CD4-positive, alpha-beta T cell treated with Interleukin-15 for 4 hours (primary cell): ENCODE measurements at places on chromosomes 5 and 9.

GRCh38 chr9:127336506-127337352, 60.2 kb upstream of the SLC2A8 start:
- no peak for DNase-seq

DNA sequence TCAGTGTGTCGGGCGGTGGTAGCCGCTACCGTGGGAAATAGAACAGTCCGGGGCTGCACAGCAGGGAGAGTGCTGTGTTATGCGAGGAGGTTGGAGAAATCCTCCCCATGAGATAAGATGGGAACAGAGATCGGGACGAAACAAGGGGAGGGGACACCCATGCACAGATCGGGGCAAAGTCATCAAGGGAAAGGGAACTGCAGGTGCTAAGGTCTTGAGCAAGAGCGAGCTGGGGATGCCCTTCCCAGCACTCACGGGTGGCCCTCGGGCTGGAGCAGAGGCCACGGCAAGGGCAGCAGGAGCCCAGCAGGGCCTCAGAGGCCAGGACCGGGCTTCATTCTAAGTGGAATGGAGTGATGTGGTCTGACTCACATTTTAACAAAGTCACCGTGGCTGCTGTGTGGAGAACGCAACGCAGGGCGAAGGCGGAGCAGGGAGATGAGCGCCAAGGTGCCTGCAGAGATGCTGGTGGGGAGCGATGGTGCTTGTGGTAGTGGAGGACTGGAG, 7.7 kb downstream of the IL13 start:
- no peak for DNase-seq

- DNase-seq, result no peak
Measured at GRCh38 chr5:139808481-139809330, 13.1 kb downstream of the PSD2 start.

GRCh38 chr5:112757468-112758208, 20.0 kb downstream of the APC start:
- peak; percentile 57 for DNase-seq

- no peak for DNase-seq
Measured at GRCh38 chr9:28086881-28087280, 513.6 kb upstream of the C9orf72 start.

- DNase-seq, result no peak
Measured at GRCh38 chr5:39400713-39401578, 23.8 kb downstream of the DAB2 start.

- DNase-seq, result no peak
Measured at GRCh38 chr5:25540628-25541027, 895.9 kb upstream of the CDH10 start.

- no peak for DNase-seq
Measured at GRCh38 chr9:36268007-36268427, 9.8 kb upstream of the GNE start.

DNA sequence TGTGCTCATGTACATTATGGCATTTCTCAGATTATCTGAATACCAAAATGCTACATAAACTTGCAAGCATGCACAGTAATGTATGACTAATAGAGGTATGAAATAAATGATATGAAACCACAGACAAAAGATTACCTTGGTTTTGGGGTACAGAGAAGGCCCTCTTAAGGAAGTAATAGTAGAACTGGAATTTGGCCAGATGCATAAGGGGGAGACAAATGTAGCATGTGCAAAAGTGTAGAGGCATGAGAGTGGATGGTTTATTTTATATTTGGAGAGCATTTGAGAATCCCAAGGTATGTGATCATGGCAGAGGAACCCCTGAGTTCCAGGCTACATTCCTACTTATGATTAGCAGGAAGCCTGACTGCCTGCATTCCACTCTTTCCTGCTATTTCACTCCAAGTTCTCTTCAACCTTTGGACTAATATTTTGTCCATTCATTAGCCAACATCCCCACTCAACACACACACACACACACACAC, 74.2 kb downstream of the MAMDC2 start:
- DNase-seq, result no peak

DNA sequence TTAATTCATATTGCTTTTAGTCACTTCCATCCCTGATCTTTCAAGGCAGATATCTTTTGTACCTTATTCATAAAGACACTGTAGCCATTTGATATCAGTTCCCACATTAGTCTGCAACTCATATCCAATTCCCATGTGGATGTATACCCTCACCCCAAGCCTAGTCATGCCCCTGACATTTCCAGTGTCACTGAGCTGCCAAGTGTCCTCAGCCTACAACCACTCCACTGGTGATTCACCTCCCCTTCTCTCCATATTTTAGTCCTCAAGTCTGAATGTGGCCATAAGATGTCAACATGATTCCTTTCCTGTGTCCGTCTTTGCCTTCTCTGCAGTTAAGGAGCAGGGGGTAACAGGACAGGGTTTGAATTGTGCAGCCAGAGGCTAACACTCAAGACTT, 346.9 kb downstream of the RAB3C start:
- DNase-seq, result no peak

DNA sequence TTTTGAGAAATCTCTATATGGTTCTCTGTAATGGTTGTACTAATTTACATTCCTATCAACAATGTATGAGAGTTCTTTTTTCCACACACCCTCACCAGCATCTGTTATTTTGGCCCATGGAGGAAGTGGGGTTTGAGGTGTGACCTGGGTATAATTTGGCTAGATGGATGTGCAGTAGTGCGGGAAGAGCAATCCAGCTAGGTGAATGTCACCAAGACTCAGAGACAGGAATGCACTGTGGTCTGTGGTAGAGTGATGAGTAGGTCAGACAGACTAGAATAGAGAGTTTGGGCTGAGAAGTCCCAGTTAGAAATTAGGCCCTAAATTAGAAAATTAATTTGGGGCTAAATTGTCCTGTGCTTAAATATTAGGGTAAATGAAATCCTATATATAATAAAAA, 32.8 kb upstream of the PIP5K1B start:
- DNase-seq, result no peak

DNA sequence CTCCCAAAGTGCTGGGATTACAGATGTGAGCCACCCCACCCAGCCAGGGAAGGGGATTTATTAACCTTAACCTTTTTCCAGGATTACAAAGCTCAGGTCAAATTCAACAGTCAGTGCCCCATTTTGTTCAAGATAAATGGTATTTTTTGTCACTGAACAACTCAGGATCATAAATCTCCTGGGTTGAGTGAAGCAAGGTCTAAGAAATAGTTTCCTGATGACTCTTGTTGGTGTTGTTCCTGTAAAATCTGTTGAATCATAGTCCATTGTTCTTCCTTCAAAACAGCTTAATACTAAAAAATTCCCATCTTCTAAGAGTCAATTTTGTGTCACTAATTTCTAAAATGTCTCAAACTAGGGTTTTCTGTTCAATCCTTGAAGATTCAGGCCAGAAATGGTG, 33.9 kb upstream of the JMY start:
- DNase-seq, result no peak

GRCh38 chr5:43416803-43417394, 4.7 kb upstream of the CCL28 start:
- DNase-seq, result no peak

DNA sequence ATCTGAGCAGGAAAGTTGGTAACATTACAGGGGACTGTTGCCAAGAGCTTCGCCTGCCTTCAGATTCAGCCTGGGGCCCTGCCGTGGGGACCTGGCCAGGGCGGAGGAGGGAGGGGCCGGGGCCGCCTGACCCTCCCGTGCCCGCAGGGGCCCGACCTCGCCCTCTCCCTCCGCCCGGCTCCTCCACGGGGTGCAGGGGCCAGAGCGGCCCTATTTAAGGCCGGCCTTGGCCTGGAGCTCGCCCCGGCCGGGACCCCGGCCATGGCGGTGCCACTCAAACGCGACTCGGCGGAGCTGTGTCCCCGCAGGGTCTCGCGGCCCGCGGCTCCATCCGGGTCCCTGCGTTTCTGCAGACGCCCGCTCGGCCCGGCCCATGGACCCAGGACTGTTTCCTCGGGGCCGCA, 757 bp downstream of the TMEM250 start:
- no peak for DNase-seq

DNA sequence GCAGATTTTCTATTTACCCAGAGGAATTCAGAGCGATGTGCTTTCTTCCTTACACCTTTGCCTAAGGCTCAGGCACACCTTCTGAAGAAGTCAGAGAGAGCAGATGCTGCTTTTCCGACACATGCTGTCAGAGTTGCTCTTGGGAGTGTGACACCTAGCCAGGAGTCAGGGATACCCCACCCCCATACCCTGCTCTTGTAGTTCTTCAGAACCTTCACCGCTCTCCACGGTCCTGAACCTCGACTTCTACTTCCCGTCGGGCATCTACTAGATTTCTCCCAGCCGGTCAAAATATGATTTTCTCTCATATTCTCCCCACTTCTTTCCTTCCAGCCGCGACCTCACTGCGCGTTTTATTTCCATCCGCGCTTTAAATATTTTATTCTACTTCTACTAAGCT, 1.7 kb downstream of the GRIN3A start:
- no peak for DNase-seq

- peak; percentile 44 for DNase-seq
Measured at GRCh38 chr9:84261070-84261746, 79.3 kb downstream of the SLC28A3 start.

GRCh38 chr5:88860501-88860900, 22.5 kb downstream of the MEF2C start:
- DNase-seq, result no peak

- peak; percentile 65 for DNase-seq
Measured at GRCh38 chr9:97954550-97954989, 16.6 kb upstream of the HEMGN start.

DNA sequence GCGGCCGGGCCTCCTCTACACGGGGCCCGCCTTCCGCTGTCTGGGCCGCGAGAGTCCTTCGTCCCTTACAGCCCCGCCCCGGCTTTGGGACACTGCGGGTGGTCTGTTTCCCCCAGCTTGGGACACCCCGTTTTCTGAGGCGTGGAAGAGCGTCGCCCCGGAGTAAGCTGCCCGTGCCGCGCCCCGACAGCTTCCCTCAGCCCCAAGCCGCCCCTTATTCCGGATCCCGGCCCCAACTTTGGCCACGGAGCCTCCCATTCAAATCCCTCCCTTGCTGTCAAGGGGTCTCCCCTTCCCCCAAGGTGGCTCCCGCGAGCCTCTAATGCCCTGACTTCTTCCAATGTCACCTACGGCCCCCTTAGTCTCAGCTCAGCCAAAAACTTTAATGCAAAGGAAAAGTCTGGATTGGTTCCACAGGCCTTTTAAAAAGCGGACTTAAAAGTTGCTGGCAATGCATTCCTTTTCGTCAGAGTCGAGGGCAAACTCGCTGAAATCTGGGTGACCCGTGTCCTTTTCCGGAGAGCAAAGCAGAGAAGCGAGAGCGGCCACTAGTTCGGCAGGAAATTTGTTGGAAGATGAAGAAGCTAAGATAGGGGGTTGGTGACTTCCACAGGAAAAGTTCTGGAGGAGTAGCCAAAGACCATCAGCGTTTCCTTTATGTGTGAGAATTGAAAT, 19.8 kb downstream of the EXOSC2 start:
- no peak for DNase-seq

- DNase-seq, result no peak
Measured at GRCh38 chr9:122797316-122798063, 2.4 kb upstream of the OR1K1 start.

- no peak for DNase-seq
Measured at GRCh38 chr5:645421-645820, 33.3 kb downstream of the CEP72 start.

DNA sequence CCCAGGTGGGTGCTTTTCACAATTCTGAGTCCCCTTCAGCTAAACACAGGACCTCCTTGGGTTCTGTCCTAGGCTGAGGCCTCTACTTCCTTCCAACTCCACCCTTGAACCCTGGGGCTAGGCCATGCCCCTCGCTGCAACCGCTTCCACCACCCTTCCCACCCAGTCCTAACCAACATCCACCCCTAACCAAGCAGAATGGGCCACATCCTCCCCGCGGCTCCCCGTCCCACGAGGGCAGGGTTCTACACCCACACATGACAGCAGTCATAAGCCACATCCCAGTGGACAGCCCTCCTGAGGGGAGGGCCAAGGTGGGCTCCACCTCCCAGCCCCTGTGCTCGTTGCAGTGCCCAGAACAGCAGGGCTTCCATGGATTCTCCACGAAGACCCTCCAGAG, 65.8 kb downstream of the SHB start:
- peak; percentile 5 for DNase-seq
